Spinal cord (tissue), 10 donors: ENCODE measurements at places on chromosomes 1 and 21. TPM values are rescaled to one million over a fixed set of nuclear protein-coding genes. Genes with fewer than 3 reads are reported as not detected.

AVPR1B gene
- polyA plus RNA-seq, result not detected

CLCNKB gene
- 1.1 TPM for polyA plus RNA-seq

FRRS1 gene
- polyA plus RNA-seq, result 3.7 TPM

FAM110D gene
- 1.8 TPM for polyA plus RNA-seq

- no peak for DNase-seq
Measured at GRCh38 chr1:66359269-66359668, 174.7 kb upstream of the SGIP1 start.

DNA sequence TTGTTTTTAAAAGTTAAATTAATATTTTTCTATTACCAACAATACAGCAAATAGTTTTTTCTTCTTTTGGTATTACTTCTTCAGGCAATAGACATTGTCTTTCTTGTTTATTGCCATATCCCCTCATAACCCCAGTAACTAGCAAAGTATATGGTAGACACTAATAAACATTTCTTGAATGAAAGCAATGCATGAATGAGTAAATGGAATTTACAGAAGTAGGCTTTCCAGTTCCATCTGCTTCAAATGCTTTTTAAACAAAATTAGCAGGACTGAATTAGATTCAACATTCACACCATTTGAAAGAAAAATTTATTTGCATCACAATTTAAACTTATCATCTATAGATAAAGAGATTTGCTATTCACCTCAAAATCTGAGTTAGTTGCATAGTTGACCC, 5.6 kb upstream of the DR1 start:
- no peak for DNase-seq

DNA sequence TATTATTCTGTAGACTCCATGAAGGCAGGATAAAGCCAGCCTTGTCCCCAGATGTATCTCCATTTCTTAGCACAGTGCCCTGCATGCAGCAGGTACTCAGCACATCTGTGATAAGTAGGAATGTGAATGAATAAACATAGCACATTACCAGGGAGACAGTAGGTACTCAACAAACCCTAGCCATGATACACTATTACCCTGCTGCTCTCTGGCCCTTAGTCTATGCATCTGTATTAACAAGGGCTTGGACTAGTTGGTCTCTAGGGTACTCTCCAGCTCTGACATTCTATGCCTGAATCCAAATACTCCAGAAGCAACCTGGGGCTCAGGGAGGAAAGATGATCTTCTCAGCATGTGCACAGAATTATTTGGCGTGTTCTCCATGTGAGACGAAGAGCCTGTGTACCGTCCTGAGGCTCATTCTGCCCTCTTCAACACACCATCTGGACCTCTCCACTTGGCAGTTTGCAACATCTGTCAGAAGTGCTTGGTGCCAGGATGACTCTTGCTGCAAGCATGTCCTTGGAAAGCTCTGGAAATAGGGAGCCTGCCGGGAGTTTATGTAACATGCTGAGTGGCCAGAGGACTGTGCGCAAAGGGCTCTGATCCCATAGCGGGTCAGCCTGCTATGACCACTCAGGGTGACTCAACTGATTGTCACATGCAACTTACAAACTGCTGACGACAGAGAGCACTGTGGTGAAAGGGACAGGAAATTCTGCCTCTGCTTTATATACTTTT, 228.2 kb upstream of the USP24 start:
- peak; percentile 15 for DNase-seq

DNA sequence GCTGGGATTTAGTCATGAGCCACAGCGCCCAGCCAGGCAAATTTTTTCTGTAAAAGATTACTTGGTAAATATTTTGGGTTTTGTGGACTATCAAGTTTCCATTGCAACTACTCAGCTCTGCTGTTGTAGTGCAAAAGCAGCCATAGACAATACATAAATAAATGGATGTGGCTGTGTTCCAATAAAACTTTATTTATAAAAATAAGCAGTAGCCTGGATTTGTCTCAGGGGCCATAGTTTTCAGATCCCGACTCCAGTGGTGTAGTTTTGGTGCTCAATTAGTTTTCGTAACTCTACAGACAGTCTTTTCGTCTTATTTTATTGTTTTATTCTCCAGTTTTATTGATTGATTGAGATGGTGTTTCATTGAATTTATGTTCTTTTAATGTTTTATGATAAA, 80.1 kb upstream of the IVNS1ABP start:
- no peak for DNase-seq

DNA sequence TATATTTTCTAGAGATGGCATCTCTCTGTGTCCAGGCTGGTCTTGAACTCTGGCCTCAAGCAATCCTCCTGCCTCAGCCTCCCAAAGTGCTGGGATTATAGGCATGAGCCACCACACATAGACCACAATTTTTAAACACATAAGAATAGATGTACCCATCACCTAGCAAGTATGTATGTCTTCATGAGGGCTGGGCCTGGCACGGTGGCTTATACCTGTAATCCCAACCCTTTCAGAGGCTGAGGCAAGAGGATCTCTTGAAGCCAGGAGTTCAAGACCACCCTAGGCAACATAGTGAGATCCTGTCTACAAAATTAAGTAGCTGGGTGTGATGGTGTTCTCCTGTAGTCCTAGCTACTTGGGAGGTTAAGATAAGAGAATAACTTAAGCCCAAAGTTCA, 13.8 kb downstream of the UQCRH start:
- DNase-seq, result no peak

- no peak for DNase-seq
Measured at GRCh38 chr1:8174807-8175206, 143.1 kb upstream of the SLC45A1 start.
